ENCODE measurements at places on chromosomes 11 and 22. TPM values are rescaled to one million over a fixed set of nuclear protein-coding genes. Genes with fewer than 3 reads are reported as not detected.

DNA sequence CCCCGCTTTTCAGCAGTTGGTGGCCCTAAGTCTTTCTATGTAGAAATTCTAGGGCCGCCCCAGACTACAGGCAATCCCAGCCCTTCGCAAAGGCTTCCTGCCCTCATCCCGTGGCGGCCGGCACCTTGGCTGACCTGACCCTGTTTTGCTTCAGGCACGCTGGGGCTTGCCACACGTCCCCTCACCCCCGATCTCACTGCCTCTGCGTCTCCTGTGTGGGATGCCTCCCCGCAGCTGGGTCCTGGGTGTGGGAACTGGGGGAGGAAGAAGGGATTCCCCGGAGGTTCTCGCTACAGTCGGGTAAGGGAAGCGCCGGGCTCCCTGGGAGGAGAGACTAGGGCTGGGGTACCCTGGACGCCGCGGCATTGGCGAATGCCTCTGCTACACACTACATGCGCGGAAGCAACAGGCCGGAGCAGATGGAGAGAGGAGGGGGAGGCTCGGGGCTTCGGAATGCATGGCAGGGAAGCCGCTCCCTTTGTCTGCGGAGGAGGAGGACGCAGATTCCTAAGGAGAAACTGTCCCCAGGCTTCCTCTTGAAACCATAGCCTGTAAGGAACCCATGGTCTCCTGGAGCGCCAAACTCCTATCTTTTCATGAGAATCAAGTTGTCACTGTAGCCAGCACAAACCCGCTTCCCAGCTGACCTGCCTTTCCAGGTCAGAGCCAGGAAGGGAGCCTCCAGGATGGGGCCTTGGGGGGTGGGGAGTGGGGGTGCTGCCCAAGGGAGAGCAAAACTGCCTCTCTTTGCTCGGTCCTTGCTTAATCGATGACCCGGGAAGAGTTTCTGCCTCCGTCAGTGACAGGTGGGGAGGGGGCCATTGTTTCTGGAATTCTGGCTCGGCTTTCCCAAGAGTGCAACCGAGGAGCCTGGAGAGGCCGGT lies 1.4 kb downstream of the DTX4 start:
- peak overlapping the region; percentile 50 for H3K4me3 ChIP-seq
- H3K4me1 ChIP-seq: no peaks in the 10 kb centered on the region
- no peak for ATAC-seq
- H3K36me3 ChIP-seq: no peaks in the 10 kb centered on the region

DNA sequence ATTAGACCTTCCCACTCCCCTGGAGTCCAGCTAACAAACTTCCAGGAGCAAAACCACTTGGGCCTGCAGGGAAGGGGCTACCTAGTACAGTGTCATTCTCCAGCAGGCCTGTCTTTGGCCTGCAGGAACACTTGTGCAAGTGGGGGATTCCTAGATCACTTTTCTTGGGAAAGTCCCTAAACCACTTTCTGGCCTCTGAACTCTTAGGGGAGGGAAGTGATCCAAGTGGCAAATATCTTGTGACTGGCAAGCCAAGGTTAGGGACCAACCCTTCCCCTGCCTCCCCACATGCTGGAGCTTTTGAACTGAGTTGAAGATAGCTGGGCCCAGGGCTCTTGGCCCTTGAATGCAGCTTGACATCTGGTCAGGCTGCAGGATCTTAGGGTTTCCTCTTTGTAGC lies 17.2 kb downstream of the PPFIBP2 start:
- H3K36me3 ChIP-seq: no peaks in the 10 kb centered on the region
- H3K4me3 ChIP-seq: no peak overlapping the region
- no peaks in the 10 kb centered on the region for H3K4me1 ChIP-seq
- ATAC-seq: no peak
- no peaks in the 10 kb centered on the region for H3K27me3 ChIP-seq

- H3K27ac ChIP-seq: no peak overlapping the region
- H3K4me3 ChIP-seq: no peak overlapping the region
- no peak for ATAC-seq
These were observed 107.0 kb downstream of the WNT7B start for GRCh38 chr22:45870011-45870410.

- no peak overlapping the region for H3K27ac ChIP-seq
- no peaks in the 10 kb centered on the region for H3K27me3 ChIP-seq
- ATAC-seq: no peak
- H3K4me1 ChIP-seq: peaks cover 17% of the 10 kb centered on the region
- no peaks in the 10 kb centered on the region for H3K36me3 ChIP-seq
- no peak overlapping the region for H3K4me3 ChIP-seq
These were observed 85.9 kb downstream of the GAB2 start for GRCh38 chr11:78331711-78332110.

- no peaks in the 10 kb centered on the region for H3K27me3 ChIP-seq
- ATAC-seq: no peak
- H3K4me1 ChIP-seq: peaks cover 4% of the 10 kb centered on the region
These were observed 36.5 kb downstream of the CTSC start for GRCh38 chr11:88300888-88301487.

DNA sequence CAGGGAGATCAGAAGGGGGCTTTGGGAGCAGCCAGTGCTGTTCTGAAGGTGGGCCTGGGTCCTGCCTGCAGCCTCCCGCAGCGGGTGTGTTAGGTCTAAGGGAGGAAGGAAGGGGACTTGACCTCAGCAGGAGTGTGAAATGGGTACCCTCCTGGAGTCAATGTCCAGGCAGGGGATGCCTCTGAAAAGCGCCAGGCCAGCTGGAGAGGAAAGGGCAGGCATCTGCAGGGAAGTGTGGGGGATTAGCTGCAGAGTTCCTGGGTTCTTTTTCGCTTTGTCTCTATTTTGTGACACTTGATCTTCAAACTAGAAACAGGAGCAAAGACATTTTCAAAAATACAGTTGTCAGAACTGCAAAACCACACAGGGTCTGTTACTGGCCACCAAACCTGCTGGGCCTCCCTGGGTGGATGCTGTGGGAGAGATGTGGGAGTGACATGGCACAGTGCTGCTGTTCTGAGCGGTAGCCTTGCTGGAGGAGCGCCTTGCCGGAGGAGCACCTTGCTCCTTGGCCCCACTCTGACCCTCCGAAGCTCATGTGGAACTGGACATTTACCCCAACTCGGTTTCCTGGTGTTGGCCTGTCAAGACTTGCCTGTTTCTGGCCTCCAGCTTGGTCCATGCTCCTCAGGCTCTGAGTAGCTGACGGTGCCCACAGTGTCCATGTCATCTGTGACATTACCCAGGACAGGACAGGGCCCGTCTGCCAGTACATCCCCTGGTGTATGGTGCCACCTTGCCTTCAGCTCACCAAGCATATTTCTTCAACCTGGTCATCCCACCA lies 25.9 kb downstream of the MED15 start:
- no peak for ATAC-seq
- H3K4me1 ChIP-seq: peaks cover 4% of the 10 kb centered on the region
- H3K27me3 ChIP-seq: no peaks in the 10 kb centered on the region
- H3K4me3 ChIP-seq: no peak overlapping the region
- peak overlapping the region; percentile 74 for H3K27ac ChIP-seq

Gene CASP1
- 3.0 TPM for total RNA-seq

Gene NCF4
- total RNA-seq: 5.4 TPM

Gene MMP13
- not detected for total RNA-seq

Gene PRR33
- total RNA-seq: not detected

Gene ANO9
- 0.94 TPM for total RNA-seq
